ENCODE measurements at places on chromosomes 1 and 21.

DNA sequence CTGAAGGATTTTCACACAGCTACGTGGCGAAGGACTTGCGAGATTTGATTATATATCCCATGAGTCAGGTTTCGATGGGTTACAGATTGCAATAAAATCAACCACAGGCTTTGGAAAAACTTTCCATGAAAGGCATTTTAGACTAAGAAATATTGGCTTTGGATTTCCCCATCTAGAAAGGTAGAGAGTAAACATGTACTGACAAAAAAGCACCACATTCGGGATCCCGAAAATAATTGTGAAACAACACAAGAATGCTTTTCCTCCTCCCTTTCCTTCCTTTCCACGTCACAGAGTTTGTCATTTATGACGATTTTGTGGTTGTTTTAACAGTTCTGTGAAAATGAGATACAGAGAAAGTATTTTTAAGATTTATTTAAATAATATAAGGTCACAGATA, 38.5 kb downstream of the TGFB2 start:
- DNase-seq: no peak

- no peak for DNase-seq
These were observed 6.8 kb downstream of the MEF2D start for GRCh38 chr1:156493742-156494141.

DNA sequence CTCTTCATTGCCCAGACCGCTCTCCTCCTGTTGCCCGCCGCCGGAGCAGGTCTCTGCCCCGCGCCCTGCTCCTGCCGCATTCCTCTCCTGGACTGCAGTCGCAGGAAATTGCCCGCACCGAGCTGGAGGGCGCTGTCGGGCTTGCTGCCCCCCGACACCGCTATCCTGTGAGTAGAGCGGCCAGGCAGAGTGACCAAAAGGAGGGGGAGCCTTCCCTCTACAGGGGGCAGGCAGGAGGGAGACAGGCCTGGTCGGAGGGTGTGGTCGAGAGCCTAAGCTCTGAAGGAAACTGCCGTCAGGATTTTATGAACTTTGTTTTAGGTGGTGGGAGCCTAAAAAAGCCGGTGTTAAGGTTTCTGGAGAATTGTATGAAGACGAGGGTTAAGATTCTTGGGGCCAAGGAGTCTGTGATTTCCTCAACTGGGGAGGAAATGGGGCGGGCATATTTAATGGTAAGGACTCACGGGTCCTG, 517 bp downstream of the LRIG2 start:
- no peak for DNase-seq

- no peak for DNase-seq
These were observed 84.1 kb downstream of the RGS2 start for GRCh38 chr1:192892934-192893333.

GRCh38 chr1:57578680-57579079, 154.8 kb upstream of the DAB1 start:
- no peak for DNase-seq

DNA sequence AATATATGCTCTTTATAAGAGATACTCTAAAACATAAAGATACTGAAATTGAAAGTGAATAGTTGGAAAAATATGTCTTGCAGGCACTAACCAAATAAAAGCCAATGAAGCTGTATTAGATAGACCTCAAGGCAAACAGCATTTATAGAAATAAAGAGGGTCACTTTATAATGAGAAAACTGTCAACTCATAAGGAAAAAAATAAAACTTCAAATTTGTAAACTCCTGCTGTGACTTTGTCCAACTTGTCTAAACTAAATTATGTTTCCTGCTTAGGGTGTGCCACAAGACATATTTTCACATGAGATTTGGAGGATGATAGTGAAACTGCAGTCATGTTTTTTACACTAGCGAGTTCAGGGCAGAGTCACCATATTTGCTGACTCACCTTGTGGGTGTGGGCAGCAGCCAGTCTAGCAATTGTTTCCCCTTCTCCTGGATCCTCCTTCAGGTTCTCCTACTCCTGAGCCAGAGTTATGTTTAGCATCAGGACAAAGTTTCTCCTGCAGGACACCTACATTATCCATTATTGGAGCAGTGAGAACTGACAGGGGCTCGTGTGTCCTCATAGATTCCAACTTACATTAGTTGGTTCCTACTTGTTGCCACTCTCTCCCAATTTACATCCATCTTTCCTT, 43.8 kb downstream of the CD53 start:
- no peak for DNase-seq

DNA sequence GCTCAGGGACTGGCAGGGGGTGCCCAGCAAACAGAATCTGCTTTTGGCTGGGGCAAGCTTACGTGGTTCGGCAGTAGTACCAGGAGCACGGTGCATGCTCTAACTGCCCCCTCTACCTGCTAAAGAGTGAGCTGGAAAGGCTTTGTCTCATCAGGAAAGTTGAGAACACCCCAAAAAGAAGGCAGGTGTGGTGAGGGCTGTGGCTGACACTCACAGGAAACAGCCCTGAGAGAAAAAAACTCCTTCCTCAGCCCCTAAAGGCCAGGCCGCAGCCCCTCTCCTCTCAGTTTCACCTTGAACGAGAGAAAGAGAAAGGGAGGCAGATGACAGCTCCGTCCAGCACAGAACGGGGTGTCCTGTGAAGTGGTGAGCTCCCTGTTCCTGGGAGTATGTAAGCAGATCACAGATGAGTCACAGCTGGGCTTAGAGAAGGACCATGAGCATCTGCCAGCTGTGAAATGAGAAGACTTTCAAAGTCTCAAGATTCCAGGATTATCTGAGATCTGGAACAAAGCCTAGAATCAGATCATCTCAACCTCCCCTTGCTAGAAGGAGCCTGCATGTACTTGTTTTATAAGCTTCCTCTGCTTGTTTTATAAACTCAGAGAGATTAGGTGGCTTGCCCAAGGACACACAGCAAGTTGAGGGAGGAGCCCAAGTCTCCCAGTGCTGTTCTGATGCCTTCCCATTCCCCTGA, 13.4 kb downstream of the LAPTM5 start:
- no peak for DNase-seq

- DNase-seq: no peak
These were observed 108.8 kb downstream of the KIF26B start for GRCh38 chr1:245263529-245264095.

GRCh38 chr1:244205171-244205570, 154.1 kb downstream of the ZBTB18 start:
- no peak for DNase-seq
